ENCODE measurements at places on chromosomes 2 and 18. TPM values are rescaled to one million over a fixed set of nuclear protein-coding genes. Genes with fewer than 3 reads are reported as not detected.

GRCh38 chr18:23063502-23063901 lies 71.8 kb upstream of the CABLES1 start:
- H3K36me3 ChIP-seq: no peaks in the 10 kb centered on the region
- no peak overlapping the region for H3K4me3 ChIP-seq
- H3K4me1 ChIP-seq: no peaks in the 10 kb centered on the region
- DNase-seq: no peak
- no peaks in the 10 kb centered on the region for H3K27me3 ChIP-seq
- H3K27ac ChIP-seq: no peak overlapping the region

Gene CFC1
- not detected for total RNA-seq

- H3K4me3 ChIP-seq: no peak overlapping the region
- H3K36me3 ChIP-seq: no peaks in the 10 kb centered on the region
- no peaks in the 10 kb centered on the region for H3K27me3 ChIP-seq
Observed at GRCh38 chr18:32355896-32356295, 114.8 kb downstream of the GAREM1 start.

DNA sequence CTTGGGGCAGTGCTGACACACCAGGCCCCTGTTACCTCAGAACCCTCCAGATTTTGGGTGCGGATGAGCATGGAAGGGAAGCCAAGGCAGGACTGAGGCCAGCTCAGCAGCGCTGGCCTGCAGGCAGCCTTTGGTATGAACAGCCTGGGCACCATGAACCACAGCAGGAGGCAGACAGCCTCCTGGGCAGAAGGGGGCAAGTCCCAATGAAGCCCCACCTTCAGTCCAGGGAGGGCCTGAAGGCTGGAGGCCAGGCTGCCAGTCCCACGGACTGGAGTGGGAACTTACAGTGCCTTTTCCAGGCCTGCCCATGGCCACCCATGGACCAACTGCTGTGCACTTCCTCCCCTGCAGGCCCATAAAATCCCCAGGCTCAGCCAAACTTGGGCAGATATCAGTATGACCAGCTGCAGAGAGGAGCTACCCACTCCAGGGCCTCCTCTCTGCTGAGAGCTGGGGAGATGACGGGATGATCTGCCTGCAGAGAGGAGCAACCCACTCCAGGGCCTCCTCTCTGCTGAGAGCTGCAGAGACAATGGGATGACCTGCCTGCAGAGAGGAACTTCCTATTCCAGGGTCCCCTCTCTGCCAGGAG lies 74.7 kb downstream of the NEURL3 start:
- H3K4me1 ChIP-seq: no peaks in the 10 kb centered on the region
- H3K27me3 ChIP-seq: no peaks in the 10 kb centered on the region
- H3K27ac ChIP-seq: no peak overlapping the region
- no peaks in the 10 kb centered on the region for H3K36me3 ChIP-seq
- no peak overlapping the region for H3K4me3 ChIP-seq
- no peak for DNase-seq

DNA sequence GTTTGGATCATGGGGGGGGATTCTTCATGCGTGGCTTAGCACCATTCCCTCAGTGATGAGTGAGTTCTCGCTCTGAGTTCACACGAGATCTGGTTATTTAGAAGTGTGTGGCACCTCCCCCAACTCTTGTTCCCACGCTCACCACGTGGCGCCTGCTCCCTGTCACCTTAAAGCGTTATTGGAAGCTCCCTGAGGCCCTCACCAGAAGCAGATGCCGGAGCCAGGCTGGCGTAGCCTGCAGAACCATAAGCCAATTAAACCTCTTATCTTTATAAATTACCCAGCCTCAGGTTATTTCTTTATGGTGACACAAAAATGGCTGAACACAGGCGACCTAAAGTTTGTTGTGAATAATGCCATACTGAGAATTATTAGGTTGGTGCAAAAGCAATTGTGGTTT lies 10.5 kb upstream of the MTCL1 start:
- no peak overlapping the region for H3K27ac ChIP-seq
- H3K27me3 ChIP-seq: no peaks in the 10 kb centered on the region

GRCh38 chr2:43329637-43330036 lies 103.2 kb upstream of the ZFP36L2 start:
- H3K4me3 ChIP-seq: no peak overlapping the region
- peaks cover 90% of the 10 kb centered on the region for H3K4me1 ChIP-seq

DNA sequence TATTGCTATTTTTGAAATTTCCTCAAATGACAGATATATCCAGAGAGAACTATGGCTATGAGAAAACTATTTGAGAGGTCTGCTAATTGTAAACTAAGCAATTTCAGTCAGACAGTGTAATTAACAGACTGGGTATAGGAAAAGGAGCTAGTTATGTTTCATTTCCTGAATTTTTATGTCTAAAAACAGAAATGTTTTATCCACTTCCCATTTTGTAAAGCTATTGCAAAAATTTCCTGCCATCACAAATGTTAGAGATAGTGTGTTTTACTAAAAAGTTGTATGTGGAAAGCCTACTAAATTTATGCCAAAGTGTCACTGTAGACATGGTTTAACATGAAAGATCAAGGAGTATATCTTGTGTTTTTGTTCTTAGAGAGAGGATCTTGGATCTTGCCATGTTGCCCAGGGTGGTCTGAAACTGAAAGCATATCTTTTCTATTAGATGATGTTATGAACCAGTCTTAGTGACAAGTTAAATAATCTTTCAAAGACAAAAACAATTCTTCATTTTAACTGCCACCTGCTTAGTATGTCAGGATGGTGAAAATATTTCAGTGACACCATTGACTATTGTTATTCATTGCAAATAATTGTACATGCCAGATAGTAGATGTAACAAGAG lies 40.5 kb upstream of the ITPRID2 start:
- H3K4me1 ChIP-seq: peaks cover 51% of the 10 kb centered on the region
- H3K27ac ChIP-seq: peak overlapping the region; percentile 50
- H3K4me3 ChIP-seq: no peak overlapping the region
- no peak for DNase-seq
- no peaks in the 10 kb centered on the region for H3K27me3 ChIP-seq

GRCh38 chr2:102061286-102061699 lies 69.5 kb downstream of the IL1R2 start:
- DNase-seq: no peak
- no peak overlapping the region for H3K4me3 ChIP-seq
- no peak overlapping the region for H3K27ac ChIP-seq
- H3K27me3 ChIP-seq: no peaks in the 10 kb centered on the region
- H3K36me3 ChIP-seq: no peaks in the 10 kb centered on the region

Gene PLCD4
- total RNA-seq: 14.4 TPM

Gene PAX8
- total RNA-seq: 2.2 TPM

- H3K4me1 ChIP-seq: peaks cover 6% of the 10 kb centered on the region
- H3K4me3 ChIP-seq: no peak overlapping the region
- H3K36me3 ChIP-seq: no peaks in the 10 kb centered on the region
- no peak overlapping the region for H3K27ac ChIP-seq
Observed at GRCh38 chr2:44579115-44579836, 217.5 kb downstream of the CAMKMT start.

Gene FLACC1
- total RNA-seq: 0.66 TPM

Gene APCDD1
- total RNA-seq: 46.2 TPM

- no peaks in the 10 kb centered on the region for H3K4me1 ChIP-seq
- no peak for DNase-seq
- no peaks in the 10 kb centered on the region for H3K27me3 ChIP-seq
- H3K36me3 ChIP-seq: no peaks in the 10 kb centered on the region
- H3K27ac ChIP-seq: no peak overlapping the region
Observed at GRCh38 chr18:13211534-13211933, 7.0 kb upstream of the LDLRAD4 start.

Gene IL1B
- 0.22 TPM for total RNA-seq

DNA sequence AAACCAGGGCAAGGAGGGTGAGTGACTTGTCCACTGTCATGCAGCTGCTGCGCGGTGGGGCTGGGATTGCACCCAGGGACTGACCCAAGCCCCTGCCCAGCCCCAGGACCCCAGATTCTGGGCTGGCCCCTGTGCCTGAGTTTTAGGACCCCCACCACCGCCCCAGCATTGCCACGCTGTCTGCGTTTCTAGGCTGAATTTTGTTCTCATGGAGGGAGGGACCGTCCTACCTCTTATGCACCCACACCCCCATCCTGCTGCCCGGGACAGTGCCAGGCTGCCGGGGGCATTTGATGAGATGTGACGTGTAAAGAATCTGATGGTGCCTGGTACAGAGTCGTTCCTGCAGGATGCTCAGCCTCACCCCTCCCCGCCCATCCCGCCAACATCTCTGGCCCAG lies 111.0 kb upstream of the ODC1 start:
- H3K36me3 ChIP-seq: no peaks in the 10 kb centered on the region
- no peak overlapping the region for H3K4me3 ChIP-seq
- DNase-seq: no peak
- H3K4me1 ChIP-seq: no peaks in the 10 kb centered on the region

DNA sequence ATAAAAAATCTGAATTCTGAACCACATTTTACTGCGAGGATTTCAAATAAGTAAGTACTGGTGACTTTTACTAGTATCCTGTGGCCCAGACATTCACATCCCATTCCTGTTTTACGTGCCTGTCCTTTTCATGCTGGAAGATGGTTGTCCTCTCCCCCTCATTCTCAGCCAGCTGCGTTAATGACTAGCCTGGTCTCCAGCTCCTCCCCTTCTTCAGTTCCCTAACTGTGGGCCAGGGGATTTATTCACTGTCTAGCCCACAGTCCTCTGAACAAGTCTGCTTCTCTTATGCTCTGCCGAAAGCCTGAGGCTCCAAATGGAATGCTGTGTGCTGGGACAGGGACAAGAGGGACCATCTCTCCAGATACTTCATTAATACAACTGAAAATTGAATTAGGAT lies 373.9 kb downstream of the PTPRM start:
- DNase-seq: no peak
- no peaks in the 10 kb centered on the region for H3K36me3 ChIP-seq
- H3K27me3 ChIP-seq: no peaks in the 10 kb centered on the region
- H3K4me1 ChIP-seq: peaks cover 6% of the 10 kb centered on the region
- no peak overlapping the region for H3K27ac ChIP-seq
- H3K4me3 ChIP-seq: no peak overlapping the region

GRCh38 chr2:60855989-60856669 lies 25.2 kb upstream of the REL start:
- no peak overlapping the region for H3K27ac ChIP-seq
- H3K36me3 ChIP-seq: no peaks in the 10 kb centered on the region
- H3K27me3 ChIP-seq: no peaks in the 10 kb centered on the region

GRCh38 chr2:17800219-17800618 lies 16.0 kb upstream of the MSGN1 start:
- DNase-seq: no peak
- no peaks in the 10 kb centered on the region for H3K36me3 ChIP-seq
- H3K27ac ChIP-seq: no peak overlapping the region
- no peaks in the 10 kb centered on the region for H3K27me3 ChIP-seq
- no peaks in the 10 kb centered on the region for H3K4me1 ChIP-seq

DNA sequence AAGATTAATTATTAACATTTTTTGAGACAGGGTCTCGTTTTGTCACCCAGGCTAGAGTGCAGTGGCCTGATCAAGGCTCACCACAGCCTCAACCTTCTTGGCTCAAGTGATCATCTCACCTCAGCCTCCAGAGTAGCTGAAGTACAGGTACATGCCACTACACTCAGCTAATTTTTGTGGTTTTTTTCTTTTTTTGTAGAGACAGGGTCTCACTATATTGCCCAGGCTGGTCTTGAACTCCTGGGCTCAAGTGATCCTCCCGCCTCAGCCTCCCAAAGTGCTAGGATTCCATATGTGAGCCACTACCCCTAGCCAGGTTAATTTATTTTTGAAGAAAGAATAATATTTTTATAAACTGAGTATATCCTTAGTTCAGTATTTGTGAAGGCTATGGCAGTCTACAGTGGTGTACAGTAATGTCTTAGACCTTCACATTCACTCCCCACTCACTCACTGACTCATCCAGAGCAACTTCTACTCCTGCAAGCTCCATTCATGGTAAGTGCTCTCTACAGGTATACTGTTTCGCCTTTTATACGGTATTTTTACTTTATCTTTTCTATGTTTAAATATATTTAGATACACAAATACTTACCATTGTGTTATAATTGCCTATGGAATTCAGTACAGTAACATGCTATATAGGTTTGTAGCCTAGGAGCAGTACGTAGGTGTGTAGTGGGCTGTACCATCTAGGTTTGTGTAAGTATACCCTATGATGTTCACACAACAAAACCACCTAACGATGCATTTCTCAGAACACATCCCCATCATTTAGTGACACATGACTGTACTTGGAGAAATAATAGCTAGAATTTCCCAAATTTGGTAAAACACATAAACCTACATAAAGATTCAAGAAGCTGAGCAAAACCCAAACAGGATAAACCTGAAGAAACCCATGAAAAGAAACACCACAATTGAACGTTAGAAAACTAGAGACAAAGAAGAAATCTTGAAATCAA lies 38.6 kb downstream of the MGAT4A start:
- DNase-seq: no peak
- H3K27me3 ChIP-seq: no peaks in the 10 kb centered on the region
- no peak overlapping the region for H3K27ac ChIP-seq
- peaks cover 11% of the 10 kb centered on the region for H3K4me1 ChIP-seq

Gene CFAP65
- not detected for total RNA-seq

GRCh38 chr18:70195014-70195614 lies 10.4 kb downstream of the RTTN start:
- H3K4me3 ChIP-seq: no peak overlapping the region
- DNase-seq: no peak
- H3K27ac ChIP-seq: no peak overlapping the region
- H3K36me3 ChIP-seq: peaks cover 3% of the 10 kb centered on the region

DNA sequence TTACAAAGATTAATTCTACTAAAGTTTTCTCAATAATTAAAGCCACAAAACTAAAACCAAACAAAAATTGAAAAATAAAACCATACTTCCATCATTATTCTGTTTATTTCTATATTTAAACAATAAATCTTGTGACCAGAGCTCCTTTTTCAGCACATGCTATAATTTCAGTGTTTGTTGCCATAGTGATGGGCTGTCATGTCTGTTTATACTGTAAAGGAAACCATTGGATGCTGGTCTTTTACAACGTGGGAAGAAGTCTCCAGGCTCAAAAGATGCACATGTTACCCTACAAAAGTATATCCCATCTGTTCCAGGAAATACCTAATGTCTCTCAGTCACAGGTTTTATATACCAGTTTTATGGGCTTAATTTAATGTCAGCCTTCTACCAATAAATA lies 100.1 kb upstream of the MC2R start:
- H3K27me3 ChIP-seq: no peaks in the 10 kb centered on the region
- no peak overlapping the region for H3K27ac ChIP-seq
- no peak for DNase-seq
- no peak overlapping the region for H3K4me3 ChIP-seq
- H3K36me3 ChIP-seq: no peaks in the 10 kb centered on the region

DNA sequence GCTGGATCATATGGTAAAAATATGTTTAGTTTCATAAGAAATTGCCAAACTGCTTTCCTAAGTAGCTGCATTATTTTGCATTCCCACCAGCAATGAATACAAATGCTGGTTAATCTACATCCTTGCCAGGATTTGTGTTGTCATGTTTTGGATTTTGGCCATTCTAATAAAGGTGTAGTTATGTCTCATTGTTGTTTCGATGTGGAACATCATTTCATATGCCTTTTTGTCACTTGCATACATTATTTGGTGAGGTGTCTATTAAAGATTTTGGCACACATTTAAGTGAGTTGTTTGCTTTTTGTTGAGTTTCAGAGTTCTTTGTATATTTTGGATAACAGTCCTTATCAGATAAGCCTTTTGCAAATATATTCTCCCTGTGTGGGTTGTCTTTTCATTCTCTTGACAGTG lies 299.2 kb upstream of the TFPI start:
- no peak overlapping the region for H3K27ac ChIP-seq
- DNase-seq: no peak
- no peak overlapping the region for H3K4me3 ChIP-seq
- H3K36me3 ChIP-seq: no peaks in the 10 kb centered on the region
- no peaks in the 10 kb centered on the region for H3K27me3 ChIP-seq

Gene TLX2
- not detected for total RNA-seq
